ENCODE measurements at places on chromosomes 2 and 18.

GRCh38 chr18:46061387-46061786 is 10.7 kb downstream of the PSTPIP2 start:
- no peak for DNase-seq

DNA sequence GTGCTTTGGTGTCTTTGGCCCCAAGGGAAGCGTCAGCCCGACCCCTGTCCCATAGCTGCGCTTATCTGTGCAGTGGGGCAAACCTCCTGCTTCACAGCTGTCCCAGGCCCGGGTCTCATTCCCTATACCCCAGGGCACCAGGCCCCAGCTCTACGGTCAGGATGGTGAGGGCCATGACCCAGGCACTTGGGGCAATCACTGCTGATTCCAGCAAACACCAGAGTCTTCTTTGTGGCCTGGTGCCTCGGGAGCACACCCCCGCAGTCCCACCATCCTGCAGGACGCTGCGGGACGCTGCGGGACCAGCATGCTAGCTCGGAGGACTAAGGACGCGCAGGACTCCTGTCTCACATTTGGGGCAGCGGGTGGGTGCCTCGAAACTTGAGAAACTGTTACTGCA is 116.9 kb upstream of the HDAC4 start:
- DNase-seq, result no peak

DNA sequence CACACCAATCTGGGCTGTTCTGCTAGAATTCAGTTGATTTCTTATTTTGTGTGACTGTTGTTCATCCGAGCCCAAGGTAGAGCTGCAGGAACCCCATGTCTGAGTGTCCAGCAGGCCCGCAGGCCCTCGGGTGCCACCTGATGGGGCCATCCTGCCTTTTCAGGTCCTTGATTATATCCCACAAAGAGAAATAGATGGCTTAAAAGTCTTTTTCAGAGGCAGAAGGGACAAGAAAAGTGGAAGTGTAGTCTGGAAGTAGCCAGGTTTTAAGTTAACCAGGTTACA is 52.2 kb downstream of the AGAP1 start:
- no peak for DNase-seq

- no peak for DNase-seq
These were observed 32.8 kb downstream of the TMEM163 start for GRCh38 chr2:134685967-134686366.

DNA sequence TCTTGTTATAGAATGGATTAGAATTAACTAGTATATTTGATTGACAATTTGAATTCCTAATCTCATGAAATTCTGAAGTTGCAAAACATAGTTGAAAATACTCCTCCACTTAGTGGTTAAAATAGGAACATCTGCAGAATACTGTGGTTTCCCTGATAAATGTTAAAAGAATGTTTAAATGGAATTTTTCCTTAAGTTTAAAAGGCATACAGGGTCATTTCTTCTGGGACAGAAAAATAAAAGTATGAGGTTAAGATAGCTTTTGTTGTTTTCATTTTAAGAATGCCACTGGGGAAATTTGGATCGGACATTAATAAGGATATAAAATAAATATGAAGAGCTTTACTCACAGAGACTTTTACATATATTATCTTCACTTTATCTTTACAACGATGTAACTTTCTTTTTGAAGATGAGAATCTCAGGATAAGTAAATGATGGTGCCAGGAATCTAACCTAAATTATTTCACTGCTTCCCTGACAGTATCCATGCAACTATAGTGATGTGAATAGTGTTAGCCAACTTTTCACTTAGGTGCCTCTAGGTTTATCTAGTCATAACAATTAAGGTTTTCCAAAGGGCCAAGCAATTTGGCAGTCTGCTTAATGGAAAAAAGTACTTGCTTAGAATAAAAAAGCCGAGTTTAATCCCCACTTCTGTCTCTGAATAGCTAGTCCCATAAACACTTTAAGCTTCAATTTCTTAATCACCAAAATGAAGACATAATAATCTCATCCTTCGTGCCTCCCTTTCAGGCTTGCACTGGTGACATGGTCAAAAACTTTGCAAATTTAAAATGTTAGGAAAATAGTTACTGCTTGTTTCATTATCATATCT is 151.8 kb upstream of the STK17B start:
- DNase-seq, result no peak

DNA sequence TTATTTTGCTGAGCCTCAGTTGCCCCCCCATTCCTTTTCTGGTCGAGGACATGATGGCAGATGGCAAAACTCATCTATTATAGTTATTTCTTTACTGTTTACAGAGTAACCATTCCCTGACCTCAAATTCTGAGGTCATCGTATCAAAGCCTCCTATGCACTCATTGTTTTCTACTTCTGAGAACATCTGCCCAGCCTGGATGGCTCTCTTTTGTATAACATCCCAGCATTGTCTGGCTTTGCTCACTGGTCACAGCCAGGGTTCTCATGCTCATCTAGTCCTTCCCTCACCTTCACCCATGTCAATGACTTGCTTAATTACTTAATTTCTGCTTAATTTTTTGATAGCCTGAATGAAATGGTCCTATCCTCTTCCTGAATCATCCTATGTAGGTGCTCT is 472.1 kb downstream of the PARD3B start:
- no peak for DNase-seq

- DNase-seq, result no peak
These were observed 37.3 kb upstream of the XPO1 start for GRCh38 chr2:61575447-61575859.

DNA sequence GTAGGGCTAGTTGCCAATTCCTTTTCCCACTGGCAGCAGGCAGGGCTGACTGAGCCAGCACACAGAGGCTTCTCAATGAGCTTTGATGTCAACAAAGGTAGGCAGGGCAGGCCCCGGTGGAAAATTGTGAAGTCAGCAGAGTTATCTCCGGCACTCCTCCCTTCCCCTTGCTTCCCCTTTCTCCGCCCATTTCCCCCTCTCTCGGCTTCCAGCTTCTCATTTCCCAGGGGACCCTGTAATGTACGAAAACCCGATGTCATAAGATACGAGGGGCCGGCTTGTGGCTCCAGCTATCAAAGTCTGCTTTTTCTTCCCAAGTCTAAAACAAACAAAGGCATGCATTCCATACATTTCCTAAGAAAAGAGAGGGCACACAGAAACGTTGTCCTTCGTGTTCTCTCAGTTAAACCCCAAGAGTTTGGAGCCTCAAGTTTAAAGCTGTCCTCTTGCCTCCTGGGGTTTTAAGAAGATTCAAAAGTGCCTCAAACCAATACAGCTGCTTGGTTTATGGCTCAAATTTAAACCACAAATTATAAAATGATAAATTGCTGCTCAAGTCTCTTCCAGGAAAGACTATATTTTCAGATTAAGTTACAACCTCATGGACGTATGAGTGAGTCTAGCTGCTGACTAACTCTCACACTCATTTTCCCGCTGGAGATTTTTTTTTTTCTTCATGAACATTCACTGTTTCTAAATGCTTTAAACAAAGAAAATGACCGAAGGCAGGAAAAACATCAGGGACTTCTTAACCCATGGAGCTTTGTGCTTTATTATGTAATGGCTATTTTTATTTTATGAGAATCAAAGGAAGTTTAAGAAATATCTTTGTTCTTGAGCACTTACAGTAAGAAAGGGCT is 27.2 kb upstream of the EML4 start:
- no peak for DNase-seq

DNA sequence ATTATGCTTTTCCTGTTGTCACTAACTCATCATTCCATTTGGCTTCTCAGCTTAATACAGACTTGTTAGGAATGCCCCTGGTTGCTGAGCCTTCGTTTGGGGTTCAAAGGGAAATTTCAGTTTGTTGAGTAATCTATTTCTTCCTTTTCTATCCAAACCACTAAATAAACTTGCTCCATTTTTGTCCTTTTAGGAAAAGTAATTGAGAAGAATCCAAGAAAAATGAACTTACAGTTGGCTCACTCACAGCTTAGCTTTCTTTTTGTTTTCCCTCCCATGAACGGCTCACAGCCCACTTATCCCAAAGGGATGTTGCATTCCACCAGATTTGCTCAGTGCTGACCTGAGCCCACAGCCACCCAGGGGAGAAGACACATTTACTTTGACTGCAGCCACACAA is 73.9 kb downstream of the SOX11 start:
- DNase-seq, result no peak

GRCh38 chr2:179861027-179861415 is 391 bp downstream of the ZNF385B start:
- no peak for DNase-seq

GRCh38 chr2:111168528-111169239 is 48.0 kb downstream of the BCL2L11 start:
- DNase-seq, result no peak

GRCh38 chr2:96108541-96109360 is 7.6 kb downstream of the ADRA2B start:
- DNase-seq, result no peak

DNA sequence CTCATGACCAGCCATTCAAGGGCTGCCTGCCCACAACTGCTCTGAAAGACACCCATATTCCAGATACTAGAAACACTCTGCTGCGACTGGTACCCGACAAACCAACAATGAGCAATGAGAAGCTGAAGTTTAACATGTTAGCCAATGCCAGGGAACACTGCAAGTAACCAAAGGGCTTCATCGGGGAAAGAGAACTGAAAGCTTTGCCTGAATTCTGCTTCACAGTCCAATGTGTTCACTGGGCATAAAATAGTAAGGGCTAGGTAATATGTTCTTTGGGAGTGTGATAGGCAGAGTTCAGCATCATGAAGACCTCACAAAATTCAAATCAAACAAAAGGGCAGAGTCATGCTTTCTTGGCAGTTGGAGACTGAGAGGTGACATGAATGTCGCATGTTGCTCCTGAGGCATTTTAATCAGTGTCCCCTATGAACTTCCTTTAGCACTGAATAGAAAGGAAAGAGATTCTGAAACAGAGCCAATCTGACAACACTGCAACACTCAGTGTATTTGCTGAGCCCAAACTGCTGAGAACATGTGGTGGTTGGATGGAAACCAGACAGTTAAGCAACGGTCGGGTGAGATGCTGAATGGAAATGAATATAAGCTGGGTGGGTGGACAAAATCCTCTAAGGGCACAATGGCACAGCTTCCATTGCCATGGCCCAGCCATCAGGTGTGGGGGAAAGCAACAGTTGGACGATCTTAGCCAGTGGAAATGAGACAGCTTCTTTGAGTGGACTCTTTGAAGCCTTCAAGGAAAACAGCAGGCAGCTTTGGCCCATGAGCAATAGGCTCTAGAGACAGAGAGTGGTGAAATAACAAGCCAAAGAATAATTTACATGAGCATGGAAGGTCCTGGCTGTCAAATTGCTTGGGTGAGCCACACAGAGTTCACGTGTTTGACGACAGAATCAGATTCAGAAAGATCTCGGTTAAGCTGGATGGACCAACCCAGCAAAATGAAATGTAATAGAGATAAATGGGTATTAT is 277.5 kb downstream of the AFF3 start:
- DNase-seq, result no peak

DNA sequence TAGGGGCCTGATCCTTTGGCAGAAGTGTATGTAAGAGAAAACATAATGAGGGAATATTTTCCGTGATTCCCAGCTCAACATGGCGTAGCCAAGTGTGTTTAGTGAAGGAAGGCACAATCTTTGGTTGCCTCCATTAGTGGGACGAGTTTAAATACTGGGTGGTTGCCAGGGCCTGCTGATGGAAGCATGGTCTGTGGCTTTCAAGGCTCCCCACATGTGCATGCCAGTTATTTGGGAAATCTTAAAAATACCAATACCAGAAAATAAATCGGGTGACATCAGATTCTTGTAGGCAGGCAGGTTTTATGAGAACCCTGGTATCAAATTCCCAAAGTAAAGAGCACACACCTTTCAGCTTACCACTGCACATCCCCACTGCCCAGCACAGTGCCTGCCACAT is 7.1 kb downstream of the MYL12A start:
- no peak for DNase-seq

GRCh38 chr2:230217424-230217823 is 2.4 kb downstream of the SP110 start:
- no peak for DNase-seq

DNA sequence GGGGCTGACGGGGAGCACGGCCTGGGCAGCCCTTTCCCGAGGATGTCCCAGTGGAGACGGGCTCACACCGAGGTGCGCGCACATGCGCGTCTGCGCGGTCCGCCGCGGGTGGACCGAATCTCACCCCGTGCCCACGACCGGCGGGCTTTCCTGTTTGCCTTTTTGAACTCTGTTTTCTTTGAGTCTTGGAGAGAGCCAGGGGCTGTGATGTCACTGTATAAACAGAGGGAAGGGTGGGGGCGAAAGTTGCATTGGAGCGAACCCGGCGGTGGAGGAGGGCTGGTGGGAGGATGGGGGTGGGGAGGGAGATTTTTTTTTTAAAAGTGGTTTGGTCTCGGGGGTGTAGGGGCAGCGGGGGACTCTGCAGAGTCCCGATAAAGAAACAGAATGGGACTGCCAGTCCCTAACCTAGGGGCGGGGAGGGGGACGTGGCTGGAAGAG is 141.2 kb upstream of the CTAGE1 start:
- no peak for DNase-seq

DNA sequence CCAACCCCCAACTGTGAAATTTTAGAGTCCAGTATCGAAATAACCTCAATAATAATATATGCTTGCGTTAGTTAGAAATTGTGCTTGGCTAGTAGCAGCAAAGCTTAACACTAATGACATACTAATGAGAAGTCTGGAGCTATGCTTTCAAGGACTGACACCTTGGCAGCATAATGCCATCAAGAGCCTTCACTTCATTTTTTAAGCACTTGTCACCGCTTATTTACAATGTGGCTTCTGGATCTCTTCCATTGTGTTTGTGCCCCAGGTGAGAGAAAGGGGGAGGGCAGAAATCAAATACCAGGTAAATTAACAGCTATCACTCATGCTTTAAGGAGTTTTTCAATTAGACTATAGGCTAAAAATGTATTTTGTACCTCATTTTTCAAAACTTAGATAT is 101.5 kb downstream of the CDH7 start:
- DNase-seq, result no peak

- DNase-seq, result no peak
These were observed 1606.3 kb downstream of the SUCLG1 start for GRCh38 chr2:82852787-82853186.

GRCh38 chr2:159959136-159959535 is 103.3 kb downstream of the PLA2R1 start:
- no peak for DNase-seq

- no peak for DNase-seq
These were observed 39.0 kb upstream of the KLHL29 start for GRCh38 chr2:23346029-23346428.

- no peak for DNase-seq
These were observed 107.1 kb upstream of the MAPRE2 start for GRCh38 chr18:34933909-34934661.

GRCh38 chr2:27369471-27370025 is 590 bp downstream of the EIF2B4 start:
- DNase-seq, result no peak

- DNase-seq, result no peak
These were observed 103.9 kb upstream of the GULP1 start for GRCh38 chr2:188187726-188188125.

Measured in cortex of kidney (tissue), 1 donor.